ENCODE measurements at places on chromosomes 3 and 15.

DNA sequence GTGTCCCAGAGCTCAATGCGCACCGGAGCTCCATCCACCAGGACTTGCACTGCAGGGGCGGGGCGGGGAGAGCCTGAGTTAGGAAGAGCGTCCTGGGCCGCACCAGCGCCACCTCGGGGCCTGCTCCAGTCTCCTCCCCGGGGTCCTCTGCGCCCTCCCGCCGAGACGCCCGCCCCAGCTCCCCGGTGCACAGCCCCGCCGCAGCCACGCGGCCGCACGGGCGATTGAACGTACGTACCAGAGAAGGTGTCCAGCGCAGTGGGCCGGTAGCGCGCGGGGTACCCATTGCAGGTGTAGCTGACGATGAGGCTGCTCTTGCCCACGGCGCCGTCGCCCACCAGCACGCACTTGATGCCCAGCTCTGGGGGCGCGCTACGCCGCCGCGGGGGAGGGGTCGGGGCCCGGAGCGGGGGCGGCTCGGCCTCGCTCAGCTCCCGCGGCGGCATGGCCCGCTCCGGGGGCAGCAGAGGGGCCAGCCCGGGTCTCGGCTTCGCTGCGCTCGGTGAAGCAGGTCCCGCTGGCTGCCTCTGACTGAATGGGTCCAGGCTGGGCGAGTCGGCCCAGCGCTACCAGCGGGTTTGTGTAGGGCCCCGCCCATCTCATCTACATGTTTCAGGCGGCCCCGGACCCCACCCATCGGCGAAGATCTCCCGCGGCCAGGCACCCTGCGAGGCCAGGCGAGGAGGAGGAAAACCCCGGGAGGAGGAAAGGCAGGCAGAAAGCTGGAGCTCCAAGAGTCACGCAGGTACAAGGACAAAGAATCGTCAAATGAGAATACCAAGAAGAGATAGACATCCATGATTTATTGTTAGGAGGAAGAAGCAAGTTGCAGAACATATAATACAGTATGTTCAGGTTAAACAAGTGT is at the start of gene RHOV:
RHOV (minus strand) TSS at position 541 of the 868 bp plus-strand sequence; CDS start at position 446, 95 bp downstream.
- no peak for DNase-seq

DNA sequence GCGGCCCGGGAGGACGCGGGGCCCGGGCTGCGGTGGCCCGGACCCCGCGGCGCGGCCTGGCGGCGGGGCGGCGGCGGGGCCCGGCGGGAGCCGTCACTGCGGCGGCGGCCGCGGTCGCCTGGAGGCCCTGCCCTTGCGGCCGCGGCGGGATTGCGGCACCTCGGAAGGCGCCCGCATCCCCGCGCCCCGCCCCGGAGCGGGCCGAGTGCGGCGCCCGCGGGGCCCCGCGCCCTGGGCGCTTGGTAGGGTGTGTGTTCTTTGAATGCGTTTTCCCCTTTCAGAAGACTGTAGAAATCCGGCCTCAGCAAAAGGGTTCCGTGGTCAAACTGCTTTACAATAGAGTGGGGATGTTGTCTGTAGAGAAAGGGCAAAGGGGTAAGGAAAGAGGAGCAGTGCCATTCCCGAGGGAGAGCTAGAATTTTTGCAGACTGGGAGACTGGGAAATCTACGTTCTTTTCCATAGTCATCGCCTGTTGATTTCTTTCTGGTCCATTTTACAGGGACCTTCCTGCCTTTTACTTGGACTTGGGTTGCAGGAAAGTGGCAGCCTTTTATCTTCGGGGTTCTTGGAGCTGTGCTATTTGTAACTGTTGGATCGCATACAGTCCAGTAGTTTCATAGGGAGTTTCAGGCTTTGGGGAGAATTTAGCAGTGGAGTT is 630 bp downstream of the SNRK start:
- DNase-seq: no peak

GRCh38 chr3:42652251-42652610 is 1.3 kb upstream of the ZBTB47 start:
- DNase-seq: no peak

DNA sequence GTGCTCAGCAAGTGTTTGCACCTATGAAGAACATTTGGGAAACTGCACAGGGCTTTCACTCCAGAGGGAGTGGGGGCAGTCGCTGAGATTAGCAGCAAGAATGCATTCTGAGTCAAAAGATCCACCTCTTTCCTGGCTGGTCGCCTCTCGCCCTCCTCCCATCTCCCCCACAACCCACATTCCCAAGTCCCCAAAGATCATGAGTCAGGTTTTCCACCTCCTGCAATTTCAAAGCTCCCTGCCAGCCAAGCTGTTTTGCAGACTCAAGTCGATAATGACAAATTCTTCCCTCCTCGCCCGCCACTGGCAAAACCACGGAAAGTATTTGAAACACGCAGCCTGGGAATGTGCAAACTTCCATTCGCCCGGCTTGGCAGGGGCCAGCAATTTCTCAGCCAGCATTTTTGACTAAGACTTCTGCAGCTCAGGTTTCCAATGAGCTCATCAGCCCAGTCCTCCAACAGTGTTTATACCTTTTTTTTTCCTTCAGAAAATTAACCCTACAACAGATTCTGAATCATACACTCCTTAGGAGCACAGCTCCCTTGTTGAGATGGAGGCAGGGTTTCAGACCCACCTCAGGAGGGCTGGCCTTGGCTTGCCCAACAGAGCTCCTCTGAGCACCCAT is 181.4 kb downstream of the SMAD6 start:
- DNase-seq: peak; percentile 88

- DNase-seq: no peak
These were observed 55.1 kb downstream of the MBNL1 start for GRCh38 chr3:152323834-152324233.

- DNase-seq: no peak
These were observed 39.7 kb upstream of the MYZAP start for GRCh38 chr15:57551715-57552677.

GRCh38 chr3:133891662-133892378 is 3.9 kb downstream of the RAB6B start:
- DNase-seq: no peak

DNA sequence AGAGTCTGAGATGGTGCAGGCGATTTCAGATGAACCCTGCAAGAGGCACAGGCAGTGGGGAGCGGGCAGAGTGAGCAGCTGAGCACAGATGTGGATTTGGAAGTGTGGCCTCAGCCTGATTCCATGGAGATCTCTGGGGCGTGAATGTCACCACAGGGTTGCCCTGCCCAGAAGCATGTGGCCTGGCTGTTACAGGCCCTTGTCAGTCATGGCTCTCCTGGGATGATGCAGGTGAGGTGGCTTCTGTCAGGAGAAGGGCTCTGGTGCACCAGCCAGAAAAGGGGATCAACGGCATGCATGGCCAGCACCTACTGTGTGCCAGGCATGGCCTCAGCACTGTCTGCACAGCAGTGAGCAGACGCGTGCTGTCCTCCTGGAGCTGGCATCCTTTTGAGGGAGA is 11.9 kb downstream of the HDAC11 start:
- DNase-seq: no peak

DNA sequence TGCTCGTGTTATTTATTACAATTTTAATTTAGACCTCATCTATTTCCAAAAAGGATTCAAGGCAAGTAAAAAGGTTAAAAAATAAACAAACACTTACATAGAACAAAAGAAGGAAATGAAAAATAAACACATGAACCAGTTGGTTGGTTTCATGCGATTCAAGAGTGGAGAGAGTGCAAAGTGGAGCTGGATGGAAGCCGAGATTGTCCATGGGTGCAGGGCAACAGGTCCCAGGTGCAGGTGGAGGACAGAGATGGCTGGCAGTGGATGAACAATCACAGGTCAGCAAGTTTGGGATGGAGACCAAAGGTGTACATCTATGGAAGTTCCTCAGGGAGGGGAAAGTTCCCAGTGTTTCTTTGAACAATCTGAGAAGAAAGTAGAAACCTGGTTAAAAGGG is 11.6 kb upstream of the SEMA5B start:
- DNase-seq: no peak

DNA sequence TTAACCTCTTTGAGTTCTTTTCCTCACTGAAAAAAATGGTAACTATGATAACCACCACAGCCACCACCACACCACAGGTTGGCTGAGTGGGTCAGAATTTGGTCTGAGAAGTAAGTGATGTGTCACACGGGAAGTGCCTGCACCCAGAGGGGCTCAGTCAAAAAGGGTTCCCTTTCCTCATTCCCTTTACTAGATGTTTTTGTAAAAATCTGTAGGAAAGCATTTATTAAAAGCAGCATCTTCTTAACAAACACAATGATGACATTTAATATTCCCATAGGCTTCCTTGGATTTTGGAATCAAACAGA is 23.2 kb downstream of the CFAP92 start:
- no peak for DNase-seq

- DNase-seq: no peak
These were observed 2.6 kb upstream of the PLXND1 start for GRCh38 chr3:129608936-129609590.

DNA sequence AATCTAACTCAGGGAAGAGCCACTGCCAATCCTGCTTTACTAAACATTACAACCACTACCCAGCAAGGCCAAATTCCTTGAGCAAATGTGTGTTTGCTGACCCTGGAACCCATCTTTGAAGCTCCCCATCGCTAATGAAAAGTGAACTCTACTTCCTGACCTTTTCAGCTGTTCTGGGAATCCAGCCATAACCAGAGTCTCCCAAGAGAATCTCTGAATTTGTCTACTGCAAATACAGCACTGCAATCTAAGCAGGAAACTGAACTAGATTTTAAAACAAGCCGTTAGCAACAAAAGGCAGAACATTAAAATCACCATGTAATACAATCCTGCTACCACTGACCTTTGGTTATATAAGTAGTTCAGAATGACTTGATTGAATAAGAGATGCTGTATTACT is 309.2 kb downstream of the MAGI1 start:
- DNase-seq: no peak

DNA sequence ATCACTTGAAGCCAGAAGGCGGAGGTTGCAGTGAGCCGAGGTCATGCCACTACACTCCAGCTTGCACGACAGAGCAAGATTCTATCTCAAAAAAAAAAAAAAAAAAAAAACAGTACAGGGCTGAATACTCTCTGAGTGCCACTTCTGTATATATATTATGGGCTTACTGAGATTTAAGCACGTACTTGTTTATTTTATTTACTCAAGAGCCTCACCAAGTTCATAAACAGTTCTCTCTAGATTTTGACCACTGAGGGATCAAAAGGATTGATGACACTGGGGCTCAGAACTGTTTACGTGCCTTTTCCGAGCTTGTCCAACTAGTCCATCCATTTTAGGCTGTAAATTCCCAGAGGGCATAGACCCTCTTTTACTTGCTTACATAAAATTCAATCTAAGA is 81.5 kb downstream of the FRMD4B start:
- no peak for DNase-seq

- no peak for DNase-seq
These were observed 320.4 kb upstream of the PROK2 start for GRCh38 chr3:72105306-72105705.

- DNase-seq: no peak
These were observed 75.1 kb downstream of the CLDN11 start for GRCh38 chr3:170493712-170494182.

GRCh38 chr15:62900071-62900802 is 142.3 kb upstream of the TPM1 start:
- no peak for DNase-seq
